Activated naive CD8-positive, alpha-beta T cell treated with anti-CD3 and anti-CD28 coated beads for 36 hours (primary cell): ENCODE measurements at places on chromosomes 12 and 14. TPM values are rescaled to one million over a fixed set of nuclear protein-coding genes. Genes with fewer than 3 reads are reported as not detected.

DNA sequence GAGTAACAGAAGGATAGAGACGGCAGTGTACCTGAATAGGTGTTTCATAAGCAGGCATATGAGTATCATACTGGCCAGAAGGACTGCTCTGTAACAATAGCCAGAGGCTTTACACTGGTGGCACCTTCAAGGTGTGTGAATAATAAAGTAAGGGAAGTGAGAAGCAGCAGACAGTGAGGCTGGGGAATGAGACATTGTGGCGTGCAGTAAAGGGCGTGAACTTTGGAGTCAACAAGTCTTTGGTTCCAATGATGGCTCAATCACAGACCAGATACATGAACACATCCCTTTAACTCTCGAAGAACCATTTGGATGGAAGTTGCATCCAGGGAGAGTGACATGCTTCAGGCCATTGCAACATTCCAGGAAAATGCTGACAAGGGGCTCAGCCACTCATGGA, 32.0 kb upstream of the CCND2 start:
- DNase-seq, result no peak

DNA sequence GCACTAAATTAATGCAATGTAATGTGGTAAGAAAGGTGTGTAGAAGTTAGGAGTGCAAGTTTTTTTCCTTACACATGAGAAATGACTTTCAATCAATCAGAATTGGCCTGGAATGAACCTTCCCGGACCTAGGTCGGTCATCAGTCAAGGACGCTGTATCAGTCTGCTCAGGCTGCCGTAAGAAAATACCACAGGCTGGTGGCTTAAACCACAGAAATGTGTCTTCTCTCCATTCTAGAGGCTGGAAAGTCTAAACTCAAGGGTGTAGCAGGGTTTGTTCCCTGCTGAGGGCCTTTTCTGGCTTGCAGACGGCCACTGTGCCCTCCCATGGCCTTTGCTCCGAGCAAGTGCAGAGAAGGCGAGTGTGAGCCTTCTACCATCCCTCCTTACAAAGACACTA, 86.6 kb upstream of the DYNC1H1 start:
- DNase-seq, result no peak

DNA sequence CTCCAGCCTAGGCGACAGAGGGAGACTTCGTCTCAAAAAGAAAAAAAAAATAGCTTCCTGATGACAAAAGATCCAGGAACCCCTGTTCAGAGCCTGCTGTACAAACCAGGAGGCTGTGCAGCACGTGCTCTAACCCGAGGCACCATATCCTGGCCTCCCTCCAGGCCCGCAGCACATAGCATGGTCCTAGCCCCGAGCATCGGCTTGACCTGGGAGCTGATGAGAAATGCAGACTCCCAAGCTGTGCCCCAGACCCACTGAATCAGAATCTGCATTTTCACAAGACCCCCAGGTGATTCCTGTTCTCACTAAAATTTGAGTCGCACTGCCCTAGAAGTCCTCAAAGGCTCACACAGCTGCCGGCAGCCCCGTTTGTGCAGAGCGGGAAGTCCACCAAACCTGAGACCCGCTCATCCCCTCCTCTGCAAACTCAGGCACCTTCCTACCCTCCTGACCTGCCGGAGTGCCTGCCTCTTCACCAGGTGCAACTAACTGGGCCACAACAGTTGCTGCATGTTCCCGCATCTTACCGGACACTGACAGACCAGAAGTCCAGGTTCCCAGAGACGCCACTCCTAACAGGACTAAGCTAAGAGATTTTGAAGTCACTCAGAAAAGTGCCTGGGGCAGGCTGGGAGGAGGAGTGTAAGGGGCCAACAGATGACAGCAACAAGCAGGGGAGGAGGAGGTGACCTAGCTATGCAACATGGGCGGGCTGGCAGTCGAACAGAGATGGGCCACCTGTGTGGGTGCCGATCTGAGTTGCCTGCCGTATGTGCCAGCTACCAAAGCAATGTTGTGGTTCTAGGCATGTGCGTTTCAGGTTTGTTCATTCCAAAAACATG, 24.0 kb upstream of the RIN3 start:
- no peak for DNase-seq

DNA sequence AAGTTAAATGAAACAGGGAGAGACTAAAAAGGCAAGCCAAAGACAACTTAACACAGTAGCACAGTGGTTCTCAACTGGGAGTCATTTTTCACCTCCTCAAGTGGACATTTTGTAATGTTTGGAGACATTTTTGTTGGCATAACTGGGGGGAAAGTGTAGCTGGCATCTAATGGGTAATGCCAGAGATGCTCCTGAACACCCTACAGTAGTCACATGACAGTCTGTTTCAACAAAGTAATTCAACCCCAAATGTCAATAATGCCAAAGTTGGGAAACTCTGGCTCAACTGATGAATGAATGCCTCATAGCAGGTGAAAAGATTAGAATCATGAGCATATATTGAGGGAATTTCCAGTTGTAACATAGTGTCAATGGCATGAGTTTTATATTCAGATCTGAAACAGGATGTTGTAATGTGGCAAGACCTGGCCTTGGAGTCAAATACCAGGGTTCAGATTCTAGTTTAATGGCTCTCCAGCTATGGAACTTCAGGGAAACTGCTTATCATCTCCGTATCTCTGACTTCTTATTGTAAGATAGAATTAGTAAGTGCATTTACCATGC, 2.4 kb upstream of the OR4K5 start:
- no peak for DNase-seq

DNA sequence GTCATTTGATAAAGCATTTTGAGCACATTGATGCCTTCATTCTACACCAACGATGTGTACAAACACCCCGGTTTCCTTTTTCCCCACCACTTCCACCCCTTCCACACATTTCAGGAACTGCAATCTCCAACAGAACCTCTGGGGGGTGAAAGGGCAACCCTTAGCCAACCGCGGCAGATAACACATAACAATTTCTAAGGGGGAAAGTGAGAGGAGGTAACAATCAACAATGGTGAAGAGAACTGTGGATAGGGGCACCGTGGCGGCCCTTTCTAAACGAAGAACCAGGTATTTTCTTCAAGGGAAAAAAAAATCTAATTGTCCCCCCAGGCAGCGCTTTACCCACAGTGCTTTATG, 1.1 kb downstream of the KITLG start:
- no peak for DNase-seq

- no peak for DNase-seq
These were observed 1.2 kb downstream of the ALDH1L2 start for GRCh38 chr12:105083031-105083430.

- no peak for DNase-seq
These were observed 3.0 kb upstream of the SLC38A1 start for GRCh38 chr12:46271863-46272262.

- DNase-seq, result no peak
These were observed 11.1 kb upstream of the RERGL start for GRCh38 chr12:18101043-18101442.

- DNase-seq, result no peak
These were observed 7.0 kb downstream of the PYGL start for GRCh38 chr14:50937325-50937724.

DNA sequence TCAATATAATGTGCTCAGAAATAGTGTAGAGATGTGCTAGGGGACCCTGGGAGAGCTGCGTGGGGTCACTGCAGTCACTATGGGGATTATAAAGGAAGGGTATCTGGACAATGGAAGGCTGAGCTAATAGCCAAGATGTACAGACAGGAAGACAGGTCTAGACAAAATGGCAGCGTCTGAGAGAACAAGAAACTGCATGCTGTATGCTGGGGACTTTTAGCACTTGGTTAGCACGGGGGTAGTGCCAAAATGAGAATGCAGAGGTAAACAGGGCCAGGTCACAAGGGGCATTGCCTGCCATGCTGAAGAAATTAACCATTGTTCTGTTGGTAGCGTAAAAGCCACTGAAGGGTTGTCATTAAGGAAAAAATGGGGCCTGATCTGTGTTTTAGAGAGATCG, 308.2 kb downstream of the EMP1 start:
- no peak for DNase-seq

GRCh38 chr12:132449565-132450417, 40.2 kb upstream of the FBRSL1 start:
- DNase-seq, result no peak

- DNase-seq, result no peak
These were observed 26.4 kb downstream of the ARG2 start for GRCh38 chr14:67646131-67646530.

DNA sequence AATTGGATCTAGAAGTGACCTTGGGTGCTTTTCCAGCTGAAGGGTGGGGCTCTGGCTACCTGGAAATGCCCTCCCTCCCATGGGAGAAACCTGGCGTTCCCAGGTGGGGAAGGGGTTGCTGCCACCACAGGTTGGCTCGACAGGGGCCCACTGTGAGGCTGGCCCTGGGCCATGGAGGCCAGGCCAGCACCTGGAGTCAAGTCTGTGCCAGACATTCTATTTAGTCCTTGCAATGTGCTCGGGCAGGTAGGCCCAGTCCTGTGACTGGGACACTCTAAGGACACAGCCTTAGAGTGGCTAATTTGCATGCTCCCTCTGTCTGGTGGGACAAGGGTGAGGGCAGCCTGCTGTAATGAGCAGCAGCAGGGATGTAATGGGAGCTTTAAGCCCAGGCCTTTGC, 11.9 kb downstream of the VRTN start:
- no peak for DNase-seq

DNA sequence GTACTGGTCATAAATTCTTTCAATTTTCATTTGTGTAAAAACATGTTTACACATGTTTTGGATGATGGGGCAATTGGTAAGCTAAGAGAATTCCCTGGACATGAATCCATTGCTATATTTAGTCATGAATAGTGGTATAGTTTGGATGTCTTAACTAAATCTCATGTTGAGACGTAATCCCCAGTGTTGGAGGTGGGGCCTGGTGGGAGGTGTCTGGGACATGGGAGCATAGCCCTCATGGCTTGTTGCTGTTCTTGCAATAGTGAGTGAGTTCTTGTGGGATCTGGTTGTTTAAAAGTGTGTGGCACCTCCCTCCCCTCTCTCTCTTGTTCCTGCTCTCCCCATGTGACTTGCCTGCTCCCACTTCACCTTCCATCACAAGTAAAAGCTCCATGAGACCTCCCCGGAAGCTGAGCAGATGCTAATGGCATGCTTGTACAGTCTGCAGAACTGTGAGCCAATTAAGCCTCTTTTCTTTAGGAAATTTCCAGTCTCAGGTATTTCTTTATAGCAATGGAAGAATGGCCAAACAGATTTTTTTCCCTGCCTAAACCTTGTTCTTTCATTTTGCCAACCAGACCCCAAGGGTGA, 33.6 kb downstream of the CTSG start:
- no peak for DNase-seq

- DNase-seq, result no peak
These were observed 59.0 kb downstream of the KCNK10 start for GRCh38 chr14:88264116-88264515.

DNA sequence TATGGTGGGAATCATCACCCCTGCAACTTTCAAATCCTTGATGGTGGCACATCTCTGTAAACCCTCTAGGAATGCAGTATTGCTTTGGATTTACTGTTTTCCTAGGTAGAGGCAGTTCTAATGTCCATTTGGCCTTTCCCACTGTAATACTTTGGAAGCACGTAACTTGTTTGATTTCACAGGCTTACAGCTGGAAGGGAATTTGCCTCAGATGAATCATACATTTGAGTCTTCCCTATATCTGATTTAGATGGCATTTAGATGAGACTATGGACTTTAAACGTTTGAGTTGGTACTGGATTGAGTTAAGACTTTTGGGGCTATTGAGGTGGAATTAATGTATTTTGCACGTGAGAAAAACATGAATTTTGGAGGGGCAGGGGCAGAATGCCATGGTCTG, 35.9 kb downstream of the DAAM1 start:
- DNase-seq, result no peak

DNA sequence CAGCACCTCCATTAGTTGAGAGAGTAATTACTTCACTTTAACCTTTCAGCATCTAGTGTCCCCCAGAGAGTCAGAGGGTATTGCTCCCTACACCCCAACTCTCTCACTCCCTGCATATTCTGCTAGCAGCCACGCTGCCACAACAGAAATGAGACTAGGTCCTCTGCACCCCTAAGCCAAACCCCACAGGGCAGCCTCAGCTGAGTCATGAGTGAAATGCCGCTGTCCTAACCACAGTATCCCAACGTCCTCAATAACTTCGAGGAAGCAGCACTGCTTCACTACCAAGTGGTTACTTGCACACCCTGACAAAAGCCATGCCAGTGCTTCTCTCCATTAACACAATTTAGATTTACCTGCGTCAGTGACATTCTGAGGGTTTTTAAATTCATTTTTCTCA, 6.9 kb upstream of the LYZ start:
- DNase-seq, result no peak

- no peak for DNase-seq
These were observed 1.9 kb upstream of the RAB35 start for GRCh38 chr12:120118321-120119061.

- no peak for DNase-seq
These were observed 550.0 kb downstream of the SOX5 start for GRCh38 chr12:23399402-23399933.

DNA sequence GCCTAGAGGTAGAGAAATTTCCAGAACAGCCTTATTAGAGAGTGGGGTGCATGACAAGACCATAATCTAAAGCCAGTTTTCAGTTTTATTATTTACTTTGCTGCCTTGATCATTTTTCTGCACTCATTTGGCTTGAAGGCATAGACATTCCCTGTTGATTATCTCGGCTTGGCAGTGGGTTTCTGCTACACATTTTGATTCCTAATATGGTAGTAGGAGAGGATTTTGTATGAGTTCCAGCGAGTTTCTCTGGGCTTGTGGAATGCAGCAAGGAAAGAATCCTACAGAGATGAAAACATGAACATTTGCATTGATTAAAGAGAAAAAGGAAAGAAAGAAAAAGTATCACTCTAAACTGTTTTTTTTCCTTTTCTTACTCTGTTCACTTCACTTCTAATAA, 281.2 kb downstream of the PAWR start:
- DNase-seq, result no peak

GRCh38 chr12:130179191-130179590, 16.9 kb downstream of the FZD10 start:
- DNase-seq, result no peak

DNA sequence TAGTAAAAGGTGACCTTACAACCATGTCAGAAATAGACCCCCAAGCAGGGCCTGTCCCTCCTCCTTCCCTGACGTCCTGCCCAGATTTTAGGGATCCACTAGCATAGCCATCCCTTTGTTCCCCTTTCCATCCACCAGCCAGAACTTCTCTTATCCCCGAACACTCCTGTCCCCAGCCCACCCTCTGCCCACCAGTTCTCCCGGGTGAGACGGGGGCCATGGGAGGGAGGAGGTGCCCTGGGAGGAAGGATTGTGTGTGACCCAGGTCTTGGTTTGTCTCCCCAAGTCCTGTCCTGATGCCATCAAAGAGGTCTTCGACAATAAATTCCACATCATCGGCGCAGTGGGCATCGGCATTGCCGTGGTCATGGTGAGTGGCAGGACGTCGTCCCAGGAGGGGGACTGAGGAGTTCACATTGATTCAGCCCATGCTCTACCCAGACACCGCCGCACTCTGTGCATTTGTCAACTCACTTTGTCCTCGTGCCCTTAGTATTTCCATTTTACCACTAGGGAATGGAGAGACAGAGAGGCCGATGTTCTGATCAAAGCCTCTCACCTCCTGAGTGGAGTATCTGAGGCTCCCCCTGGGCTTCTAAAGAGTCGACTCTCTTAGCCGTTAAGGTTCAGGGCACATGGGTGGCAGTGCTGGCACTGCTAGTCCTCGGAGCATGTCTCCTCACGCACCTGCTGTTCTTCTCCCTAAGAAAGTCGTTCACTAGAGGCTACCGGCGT, 35.9 kb downstream of the CD9 start:
- no peak for DNase-seq

GRCh38 chr12:11650286-11651281, 1.1 kb downstream of the ETV6 start:
- no peak for DNase-seq

AMDHD1 gene
- 1.5 TPM for total RNA-seq

A2M gene
- total RNA-seq, result not detected

SMCO2 gene
- total RNA-seq, result not detected

LALBA gene
- not detected for total RNA-seq

PIANP gene
- total RNA-seq, result 0.37 TPM
